ENCODE measurements at places on chromosomes 11 and 22.
A peak's percentile ranks its signal among the peaks of the same experiment; 100 is the strongest.

GRCh38 chr11:94089341-94089740 is 39.3 kb upstream of the PANX1 start:
- no peak for DNase-seq

DNA sequence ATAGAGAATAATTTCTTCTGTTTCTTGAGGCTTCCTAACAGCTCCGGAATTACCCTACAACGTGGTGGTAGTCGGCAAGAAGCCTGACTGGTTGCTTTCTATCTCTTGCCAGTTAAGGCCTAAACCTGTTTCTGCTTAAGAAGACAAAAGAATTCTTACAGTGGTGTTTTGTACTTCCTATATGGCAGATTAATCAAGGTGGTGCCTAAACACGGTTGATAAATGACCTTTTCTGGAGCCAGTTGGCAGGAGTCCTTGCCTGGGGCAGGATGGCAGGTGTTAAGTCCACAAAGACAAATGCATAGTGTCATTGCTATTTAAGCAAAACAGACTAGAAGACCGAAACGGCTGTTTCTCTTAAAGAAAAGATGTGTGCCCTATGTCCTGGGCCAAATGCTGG is 9.9 kb downstream of the GVQW3 start:
- no peak for DNase-seq

DNA sequence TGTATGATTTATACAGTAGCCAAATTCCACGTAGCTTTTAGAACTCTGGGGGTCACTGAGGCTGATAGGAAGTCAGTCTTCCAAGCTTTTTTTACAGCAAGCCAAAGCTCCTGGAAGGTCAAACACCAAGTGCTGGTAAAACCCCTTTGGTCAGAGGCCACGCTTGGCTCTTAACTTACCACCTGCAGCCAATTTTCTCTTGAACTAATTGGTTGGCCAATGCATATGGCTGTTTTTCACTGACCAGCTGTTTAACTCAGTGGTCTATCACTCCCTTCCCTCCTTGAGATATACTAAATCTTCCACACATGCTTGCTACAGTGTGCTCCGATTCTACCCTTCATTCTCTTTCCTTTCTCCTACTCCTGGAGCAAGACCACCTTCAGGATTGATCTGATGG is 116.0 kb downstream of the FAR1 start:
- no peak for DNase-seq

- DNase-seq: no peak
Measured at GRCh38 chr11:128598096-128598495, 10.7 kb upstream of the ETS1 start.

GRCh38 chr11:96470521-96470920 is 80.7 kb downstream of the JRKL start:
- DNase-seq: no peak

- DNase-seq: no peak
Measured at GRCh38 chr11:94933223-94934130, 39.9 kb downstream of the CWC15 start.

DNA sequence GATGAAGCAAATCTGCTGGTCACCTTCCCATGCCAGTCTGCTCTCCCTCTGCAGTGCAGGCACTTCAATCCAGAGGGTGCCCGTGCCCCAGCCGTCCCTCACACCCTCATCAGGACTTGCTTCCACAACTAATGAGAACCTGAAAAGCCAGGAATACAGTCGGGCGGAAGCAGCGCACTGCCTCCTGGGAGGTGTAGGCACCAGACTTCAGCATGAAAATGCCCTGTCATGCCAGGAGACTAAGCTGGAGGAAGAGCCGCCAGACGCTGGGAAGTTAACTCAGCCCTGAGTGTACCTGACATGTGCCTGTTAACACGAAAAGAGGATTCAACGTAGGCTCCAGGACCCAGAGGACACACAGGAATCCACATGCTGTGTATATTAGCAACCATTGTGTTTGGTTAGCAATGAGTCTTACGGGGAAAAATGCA is 40.1 kb upstream of the FLI1 start:
- no peak for DNase-seq

DNA sequence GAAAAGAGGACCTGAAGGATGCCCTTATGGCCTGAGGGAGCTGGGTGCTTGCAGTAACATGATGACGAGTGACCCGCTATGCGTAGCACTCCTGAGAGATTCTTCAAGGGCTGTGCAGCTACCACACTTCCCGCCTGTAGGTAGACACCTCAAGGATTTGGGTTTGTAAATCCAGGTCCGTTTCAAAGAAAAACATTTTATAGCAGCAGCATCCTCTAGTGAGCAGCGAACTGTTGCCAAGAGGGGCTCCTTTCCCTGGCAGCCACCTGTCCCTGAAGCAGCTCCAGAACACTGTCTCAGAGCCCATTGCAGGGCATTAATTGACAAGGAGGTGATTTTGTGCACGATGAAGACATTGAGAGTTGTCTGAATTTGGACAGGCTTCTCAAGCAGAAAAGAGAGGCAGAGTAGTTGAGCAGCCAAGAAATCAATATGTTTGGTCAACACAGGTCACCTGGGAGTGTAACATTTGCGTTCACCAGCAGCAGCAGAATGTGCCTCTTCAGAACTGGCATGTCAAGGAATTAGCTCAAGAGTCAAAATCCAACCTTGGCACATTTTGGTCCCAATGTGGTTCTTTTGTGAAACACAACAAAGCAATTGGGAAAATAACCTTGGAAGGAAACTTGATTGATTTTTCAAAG is 209.8 kb upstream of the MTNR1B start:
- no peak for DNase-seq

DNA sequence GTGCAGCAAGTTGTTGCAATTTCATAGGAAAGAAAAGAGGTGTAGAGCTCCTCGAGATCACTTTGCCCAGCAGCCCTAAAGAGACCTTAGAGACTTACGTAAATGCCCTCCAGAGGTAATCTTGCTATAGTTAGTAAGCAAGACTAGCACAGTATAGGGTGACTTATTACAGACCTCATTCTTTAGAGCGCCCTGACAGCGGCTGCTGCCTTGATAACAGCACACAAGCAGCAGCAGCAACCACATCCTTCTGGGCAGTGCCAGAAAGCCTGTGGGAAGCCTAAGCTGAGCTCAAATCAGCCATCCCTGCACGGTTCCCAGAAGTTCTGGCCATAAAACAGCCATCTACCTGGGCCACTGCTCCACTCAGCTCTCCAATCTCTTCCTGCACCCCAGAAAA is 22.6 kb upstream of the OR56B1 start:
- DNase-seq: no peak

DNA sequence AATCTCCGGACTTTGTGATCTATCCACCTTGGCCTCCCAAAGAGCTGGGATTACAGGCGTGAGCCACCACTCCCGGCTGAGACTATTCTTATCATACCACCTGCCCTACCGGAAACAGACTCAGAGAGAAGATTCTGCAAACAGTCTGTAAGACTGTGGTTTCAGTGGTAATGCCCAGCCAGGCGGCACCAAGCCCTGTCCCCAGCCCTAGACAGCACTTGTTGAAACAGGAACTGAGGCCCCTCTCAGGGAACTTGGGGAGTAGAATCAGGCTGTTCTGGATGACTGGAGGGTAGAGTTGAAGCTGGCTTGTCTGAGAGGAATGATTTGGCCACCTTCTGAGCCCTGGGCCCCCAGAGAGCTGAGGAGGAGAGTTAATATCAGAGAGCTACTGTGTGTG is 1.3 kb upstream of the INSC start:
- DNase-seq: no peak

DNA sequence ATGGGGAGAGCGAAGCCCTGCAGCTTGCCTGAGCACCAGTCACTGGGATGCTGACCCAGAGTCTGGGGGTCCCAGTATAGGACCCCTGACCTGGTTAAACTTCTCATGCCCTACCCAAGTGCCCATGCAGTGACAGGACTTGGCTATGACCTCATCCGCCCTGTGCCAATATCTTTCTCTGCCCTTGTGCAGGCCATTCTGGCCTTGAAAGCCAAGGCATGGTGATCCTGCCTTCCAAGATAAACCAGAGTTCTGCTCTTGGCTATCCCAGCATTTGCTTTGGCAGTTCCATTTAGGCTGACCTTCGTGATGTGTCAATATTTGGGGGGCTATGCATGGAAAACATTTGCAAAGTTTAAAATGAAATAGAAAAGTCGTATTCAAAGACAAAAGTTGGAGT is 240.8 kb upstream of the MPPED2 start:
- no peak for DNase-seq

- no peak for DNase-seq
Measured at GRCh38 chr11:2929531-2929949, 320 bp upstream of the PHLDA2 start.

DNA sequence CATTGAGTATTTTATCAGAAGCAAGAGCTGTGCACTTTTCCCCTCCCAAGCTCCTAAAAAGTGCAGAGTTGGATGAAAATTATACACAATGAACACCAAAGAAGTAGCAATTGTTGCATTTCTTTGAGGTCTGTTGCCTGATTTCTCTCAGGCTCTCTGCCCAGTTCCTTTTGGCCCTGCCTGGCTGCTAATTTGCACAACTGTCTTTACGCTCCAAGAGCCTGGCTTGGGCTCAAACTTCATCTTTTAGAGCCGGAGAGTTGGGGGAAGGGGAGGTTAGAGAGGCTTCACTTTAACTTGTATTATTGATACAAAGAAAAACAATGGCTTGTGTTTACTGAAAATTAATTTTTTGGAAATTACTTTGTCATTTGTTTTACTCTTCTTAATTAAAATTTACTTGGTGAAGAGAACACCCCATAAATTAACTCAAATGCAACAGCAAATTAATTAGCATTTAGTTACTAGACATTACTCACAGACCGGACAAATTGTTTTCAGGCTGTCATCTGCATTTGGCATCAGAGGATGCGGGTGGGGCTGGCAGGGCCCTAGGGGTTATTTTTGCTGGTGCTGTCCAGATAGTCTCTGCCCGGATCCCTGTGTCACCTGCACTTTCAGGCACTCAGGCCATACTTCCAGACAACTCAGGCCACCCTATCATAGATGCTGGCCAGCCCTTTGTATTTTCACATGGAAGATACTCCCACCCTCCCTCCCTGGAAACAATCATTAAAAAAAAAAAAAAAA is 407.3 kb downstream of the NXPE2 start:
- no peak for DNase-seq

GRCh38 chr11:86043765-86044503 is 24.9 kb downstream of the PICALM start:
- no peak for DNase-seq

DNA sequence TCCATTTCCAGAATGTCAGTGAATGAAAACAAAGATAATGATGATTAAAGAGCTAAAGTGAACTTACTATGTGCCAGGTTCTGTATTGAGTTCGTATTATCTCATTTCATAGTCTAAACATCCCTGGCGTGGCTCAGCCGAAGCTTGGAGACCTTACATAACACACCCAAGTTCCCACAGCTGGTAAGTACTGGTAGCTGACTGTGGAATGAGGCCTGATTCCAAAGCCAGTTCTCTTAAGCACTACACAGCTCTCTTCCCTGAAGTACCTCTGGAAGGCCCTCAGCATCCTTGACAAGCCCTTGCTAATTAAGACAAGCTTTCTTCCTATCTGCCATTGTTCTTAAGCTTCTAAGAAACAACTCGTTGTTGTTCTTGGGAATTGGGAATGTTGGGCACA is 28.6 kb upstream of the NCAM1 start:
- DNase-seq: no peak

GRCh38 chr11:116840224-116840745 is 2.9 kb upstream of the APOA1 start:
- no peak for DNase-seq

DNA sequence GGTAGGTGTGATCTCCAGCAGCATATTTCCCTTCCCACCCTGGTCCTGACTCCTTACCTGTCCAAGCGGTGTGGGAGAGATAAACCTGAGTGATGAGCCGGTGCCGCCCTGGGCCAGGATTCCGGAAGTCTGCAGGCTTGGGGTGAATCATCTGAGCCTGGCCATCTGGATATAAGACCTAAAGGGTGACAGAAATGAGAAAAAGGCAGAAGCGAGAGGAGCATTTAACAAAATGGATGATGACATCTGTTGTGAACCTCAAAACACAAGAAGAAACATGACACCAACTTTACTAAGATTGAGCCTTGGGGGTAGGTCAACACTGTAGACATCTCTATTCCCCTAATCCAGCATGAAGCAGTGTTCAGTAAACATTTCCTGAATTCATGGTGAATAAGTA is 62.8 kb downstream of the AAMDC start:
- no peak for DNase-seq

- no peak for DNase-seq
Measured at GRCh38 chr11:69647390-69647748, 6.4 kb downstream of the CCND1 start.

DNA sequence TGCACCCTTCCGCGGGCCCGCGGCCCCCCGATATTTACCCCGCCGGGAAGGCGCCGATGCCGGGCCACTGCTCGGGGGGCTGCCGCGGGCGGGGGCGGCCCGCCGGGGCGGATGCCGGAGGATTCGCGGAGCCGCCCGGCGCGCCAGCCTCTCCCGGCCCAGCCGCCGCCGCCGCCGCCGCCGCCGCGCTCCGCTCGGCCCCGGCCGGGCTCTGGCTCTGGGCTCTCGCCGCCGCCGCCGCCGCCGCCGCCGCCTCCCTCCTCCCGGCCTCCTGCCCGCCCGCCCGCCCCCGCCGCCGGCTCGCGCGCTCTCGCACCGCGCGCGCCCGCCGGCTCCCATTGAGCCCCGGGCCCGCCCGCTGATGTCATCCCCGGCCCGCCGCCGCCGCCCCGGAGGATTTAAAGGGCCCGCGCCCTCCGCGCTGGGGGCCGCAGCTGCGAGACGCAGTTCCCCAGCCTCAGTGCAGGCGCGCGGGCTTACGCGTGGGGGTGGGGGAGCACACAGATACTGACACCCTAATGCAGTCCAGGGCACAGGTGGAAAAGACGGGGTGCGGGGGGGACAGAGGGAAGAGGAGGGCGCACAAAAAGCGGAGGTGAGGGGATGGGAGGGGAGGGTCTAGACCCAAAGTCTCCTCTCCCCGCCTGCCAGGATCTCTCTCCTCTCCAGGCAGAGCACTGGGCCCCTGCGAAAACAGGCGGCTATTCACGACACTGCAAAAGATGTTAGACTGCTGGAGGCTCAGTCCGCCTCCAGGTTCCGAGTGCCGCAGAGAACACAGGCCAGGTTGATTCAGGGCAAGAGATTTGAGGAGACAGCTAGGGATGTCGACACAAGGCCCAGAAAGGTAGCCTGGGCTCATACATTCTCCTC is at the start of gene CSNK1E:
Gene CSNK1E (minus strand): TSS at position 312 of the 873 bp plus-strand sequence. CDS start 3,276 bp downstream, outside the sequence.
- DNase-seq: peak; percentile 61

DNA sequence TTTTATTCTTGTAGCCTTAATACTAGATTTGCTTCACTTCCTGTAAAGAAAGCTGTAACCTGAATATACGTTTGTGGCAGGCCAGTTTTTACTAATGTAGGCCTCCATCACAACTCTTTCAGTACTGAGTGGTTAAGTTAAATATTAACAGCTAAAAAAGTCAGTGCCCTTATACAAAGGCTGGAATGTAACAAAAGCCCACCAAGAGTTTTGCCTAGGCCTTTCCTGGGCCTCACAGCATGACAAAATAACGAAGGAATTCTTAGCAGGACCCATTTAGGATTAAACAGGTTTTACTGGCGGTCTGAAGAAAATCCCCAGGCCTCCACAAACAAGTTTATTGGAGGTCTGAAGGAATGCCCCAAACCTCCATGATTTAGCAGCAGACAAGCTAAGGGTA is 43.7 kb downstream of the PIWIL3 start:
- no peak for DNase-seq

DNA sequence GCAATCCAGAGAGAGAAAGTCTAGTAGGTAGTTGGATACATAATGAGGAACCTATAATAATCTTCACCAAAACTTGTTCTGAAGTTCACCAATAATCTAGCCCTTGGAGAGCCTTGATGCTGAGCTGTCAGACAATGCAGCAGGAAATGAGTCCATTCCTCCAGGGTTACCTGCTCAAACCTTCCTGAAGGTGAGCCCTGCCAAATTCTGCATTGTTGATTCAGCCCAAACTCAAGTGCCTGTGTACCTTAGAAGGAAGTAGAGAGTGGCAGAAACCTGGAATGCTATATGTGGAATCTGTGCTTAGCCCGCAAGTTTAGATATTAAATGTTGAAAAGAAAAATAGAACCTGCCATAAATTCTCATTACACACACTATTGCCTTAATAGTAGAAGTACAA is 77.4 kb upstream of the SPON1 start:
- DNase-seq: no peak

Measured in activated CD4-positive, alpha-beta T cell treated with anti-CD3 and anti-CD28 coated beads for 1 hour (primary cell).